ENCODE measurements at places on chromosomes 11 and 22.

GRCh38 chr11:8361206-8361605, 97.5 kb upstream of the LMO1 start:
- no peak for DNase-seq

GRCh38 chr11:8102296-8102915, 21.4 kb downstream of the TUB start:
- DNase-seq: no peak

DNA sequence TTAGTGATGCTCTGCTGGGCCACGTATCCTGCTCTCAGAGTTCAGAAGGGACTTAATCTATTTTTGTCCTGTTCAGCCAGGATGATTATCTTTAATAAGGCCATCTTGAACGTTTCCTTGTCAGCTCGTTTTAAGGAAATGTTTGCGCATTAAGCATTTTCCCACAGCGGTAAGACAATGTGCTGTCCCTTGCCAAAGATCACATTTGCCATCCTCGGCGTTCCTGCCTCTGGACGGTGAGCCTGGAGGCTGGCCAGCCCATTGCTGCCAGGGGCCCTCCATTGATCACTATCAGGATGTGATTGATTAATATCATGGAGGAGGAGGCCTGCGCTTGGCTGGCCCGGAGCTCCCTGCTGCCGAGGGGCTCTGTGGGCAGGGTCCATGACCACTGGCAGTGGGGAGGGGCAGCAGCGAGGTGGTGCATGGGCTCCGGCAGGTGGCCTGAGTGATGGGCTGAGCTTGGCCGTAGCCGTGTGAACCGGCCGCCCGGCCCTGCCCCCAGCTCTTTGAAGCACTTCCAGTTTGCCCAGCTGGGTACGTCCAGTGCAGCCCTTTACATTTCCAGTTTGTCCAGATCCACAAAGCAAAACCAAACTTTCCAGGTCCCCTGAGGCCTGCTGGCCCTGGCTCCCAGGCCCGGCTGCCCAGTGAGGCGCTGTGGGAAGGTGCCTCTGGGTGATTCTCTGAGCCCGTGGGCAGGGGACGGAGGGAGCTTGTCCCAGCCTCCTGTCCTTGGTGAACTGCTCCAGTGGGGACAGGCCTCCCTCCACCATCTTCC, 49.5 kb upstream of the SMIM38 start:
- no peak for DNase-seq

DNA sequence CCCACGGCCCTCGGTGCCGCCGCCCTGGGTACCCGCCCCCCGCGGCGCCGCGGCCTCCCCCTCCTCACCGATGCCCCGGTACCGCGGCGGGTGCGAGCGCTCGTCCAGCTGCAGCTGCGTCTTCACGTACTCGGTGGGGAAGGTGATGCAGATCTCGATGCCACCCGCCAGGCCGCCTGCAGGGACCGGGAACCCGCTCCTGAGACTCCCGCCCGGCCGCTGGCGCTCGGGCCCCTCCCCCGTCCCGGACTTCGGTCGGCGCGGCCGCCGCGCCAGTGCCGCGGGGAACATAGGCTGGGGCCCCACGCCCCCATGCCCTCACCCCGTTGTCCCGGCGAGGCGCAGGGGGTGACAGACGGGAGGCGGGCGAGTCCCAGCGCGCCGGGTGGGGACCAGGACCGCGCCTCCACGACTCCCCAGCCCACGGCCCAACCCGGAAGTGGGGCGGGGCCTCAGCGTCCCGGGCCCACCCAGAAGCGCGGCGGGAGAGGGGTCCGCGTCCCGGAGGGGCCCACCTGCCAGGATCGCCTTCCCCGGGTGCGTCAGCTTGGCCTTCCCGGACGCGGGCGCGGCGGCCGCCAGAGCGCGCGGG, 375 bp downstream of the SLC25A1 start:
- no peak for DNase-seq

GRCh38 chr22:43275545-43276317, 67.4 kb downstream of the SCUBE1 start:
- no peak for DNase-seq

DNA sequence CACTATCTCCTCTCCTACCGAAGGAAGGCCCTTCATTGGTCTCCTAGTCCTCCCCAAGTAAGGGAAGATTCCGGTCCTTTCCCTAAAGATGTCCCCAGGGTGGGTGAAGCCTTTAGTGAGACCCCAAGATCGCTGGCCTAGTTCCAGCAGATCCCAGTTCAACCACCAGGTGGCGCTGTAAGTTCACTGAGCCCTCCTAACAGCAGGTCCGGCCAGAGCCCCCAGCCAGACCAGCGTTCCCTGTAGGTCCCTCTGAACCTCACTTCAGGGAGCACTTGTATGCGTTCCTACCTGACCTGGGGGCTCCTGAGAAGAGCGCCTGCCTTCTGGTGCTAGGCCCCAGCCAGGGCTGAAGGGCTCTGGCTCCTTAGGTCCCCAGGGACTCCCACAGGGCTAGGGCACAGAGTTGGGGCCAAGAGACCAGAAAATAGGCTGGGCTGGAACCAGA, 38.1 kb downstream of the LMO1 start:
- no peak for DNase-seq

DNA sequence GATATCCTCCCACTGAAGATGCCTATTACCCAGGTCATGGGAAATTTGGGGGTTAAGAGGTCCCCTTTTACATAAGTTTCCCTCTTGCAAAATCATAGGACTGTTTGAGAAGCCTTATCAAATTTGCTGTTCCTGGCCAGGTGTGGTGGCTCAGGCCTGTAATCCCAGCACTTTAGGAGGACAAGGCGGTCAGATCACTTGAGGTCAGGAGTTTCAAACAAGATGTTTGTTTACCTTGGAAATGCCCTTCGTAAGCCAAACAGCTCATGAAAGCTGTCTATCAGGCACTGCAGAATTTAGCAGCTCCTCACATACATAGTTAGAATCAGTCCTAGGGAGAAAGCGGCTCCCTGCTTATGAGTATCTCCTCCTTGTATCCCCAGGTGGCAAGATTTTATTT, 4.9 kb upstream of the EI24 start:
- DNase-seq: no peak

DNA sequence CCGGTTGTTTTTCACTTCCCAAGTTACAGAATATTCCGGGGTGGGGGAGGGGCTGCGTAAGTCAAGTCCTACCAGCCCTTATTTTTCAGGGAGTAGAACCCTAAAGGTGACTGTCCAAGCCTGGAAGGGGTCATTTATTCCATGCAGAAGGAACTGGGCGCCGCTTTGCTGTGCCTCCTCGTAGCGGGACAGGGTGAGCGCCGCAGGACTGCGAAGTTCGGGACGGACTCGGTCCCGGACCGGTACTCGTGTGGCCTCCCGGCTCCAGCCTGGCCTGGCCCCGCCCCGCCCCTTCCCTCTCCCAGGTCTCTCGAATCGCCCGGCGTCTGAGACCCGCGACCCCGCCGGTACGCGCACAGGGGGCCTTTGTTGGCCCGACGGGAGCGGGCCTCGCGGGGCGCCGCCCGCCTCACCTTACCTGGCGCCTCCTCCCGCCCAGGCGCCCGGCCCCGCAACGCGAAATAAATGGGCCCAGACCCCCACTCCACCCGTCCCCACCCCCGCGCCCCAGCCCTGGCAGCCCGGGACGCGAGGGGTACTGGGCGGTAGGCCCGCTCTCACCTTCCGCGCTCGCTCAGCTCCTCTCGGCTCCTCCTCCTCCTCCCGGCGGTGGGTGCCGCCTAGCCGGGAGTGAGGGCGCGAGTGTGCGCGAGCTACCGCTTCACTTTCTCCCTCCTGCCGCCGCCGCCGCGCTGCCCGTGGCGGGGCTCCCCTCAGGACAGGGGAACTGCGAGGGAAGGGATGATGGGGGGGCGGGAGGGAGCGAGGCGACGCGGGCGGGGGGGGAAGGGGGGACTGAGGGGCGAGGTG, 698 bp downstream of the PAK1 start:
- DNase-seq: no peak

DNA sequence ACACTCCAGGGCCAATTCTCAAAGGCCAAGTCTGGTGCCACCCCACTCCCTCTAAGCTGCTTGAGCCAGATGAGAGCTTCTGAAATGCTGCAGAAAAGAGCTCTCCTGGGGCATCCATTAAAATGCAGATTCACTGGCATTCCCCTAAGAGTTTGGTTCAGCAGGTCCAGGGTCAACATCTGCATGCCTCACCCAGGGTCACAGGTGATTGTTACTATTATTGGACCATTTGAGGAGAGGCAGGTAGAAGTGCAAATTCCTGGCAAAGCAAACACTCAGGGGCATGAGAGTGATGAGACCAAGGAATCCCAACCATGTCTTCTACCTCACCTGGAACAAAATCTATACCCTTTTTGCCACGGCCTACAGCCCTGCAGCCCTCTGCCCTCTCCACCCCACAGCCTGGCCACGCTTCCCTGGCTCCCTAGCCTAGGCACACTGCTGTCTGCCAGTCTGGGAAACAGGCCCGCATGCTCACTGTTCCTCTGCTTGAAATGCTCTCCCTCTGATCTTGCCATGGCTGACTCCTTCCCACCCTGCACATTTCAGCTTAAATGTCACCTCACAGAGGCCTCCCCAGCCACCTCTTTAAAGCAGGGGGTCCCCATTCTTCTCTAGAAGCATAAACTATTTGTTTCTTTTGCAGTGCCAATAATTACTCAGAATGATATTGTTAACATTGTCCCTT, 4.4 kb upstream of the P2RX6 start:
- DNase-seq: no peak

GRCh38 chr22:17764036-17764435, 10.2 kb downstream of the BID start:
- no peak for DNase-seq

- DNase-seq: no peak
Observed at GRCh38 chr11:43687120-43687791, 6.7 kb downstream of the HSD17B12 start.

GRCh38 chr11:69965821-69966582, 112.1 kb upstream of the ANO1 start:
- DNase-seq: no peak

GRCh38 chr22:38952281-38952993, 5.0 kb upstream of the APOBEC3A start:
- no peak for DNase-seq

GRCh38 chr11:62980133-62980760, 4.5 kb downstream of the SLC22A6 start:
- no peak for DNase-seq

DNA sequence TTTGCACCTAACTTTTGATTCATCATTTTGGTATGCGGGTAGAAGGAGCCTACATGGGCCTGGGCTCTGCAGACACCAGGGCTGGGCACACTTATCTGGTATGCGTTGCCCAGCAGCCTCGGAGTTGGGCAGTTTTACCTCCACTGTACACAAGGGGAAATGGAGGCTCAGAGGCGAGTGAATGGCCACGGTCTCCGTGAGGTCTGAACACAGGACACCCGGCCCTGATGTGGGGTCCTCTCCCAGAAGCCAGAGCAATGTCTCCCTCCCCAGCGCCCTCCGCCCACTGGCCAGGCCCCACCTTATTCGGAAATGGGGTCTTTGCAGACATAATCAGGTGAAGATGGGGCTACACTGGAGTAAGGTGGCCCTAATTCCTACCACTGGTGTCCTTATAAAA, 43.7 kb downstream of the OSBPL5 start:
- DNase-seq: no peak

DNA sequence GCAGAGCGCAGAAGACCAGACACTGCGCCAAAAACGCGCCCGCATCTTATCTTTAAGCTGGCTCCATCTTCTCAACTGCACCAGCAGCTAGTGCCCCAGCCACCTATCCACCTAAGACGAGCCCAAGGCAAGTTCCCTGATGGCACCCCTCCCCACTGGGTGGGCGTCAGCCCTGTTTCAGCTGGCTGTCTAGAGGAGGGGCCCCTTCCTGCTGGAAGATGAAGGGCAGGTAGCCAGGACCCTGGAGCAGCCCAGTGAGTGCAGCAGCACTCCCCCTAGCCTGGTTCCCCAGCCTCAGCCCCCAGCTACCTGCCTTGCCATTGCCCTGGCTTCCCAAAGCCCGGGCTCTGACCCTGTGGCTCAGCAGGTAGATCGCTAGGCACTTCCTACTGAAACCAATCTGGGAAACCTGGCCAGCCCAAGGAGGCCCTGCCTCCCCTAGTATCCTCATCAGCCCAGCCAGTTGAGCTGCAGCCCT, 28.3 kb downstream of the ARVCF start:
- DNase-seq: no peak

DNA sequence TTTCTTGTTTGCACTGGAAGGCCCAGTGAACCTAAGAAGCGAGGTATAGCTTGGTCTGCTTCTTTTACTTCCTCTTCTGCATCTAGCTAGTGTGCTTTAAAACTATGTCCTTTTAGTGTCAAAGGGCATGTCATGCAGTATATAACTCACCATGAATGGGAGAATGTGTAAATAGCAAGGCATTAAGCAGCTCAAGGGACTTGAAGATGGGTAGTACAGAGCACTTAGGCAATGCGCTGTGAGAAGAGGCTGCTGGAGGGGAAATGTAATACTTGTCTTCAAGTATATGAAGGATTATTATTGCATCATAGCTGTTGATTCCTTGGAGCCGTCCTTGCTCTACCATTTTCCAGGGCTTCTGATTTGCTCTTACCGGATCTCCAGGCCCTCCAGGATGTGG, 7.6 kb downstream of the MAML2 start:
- DNase-seq: no peak
